ENCODE measurements at places on chromosomes 16 and 17. TPM values are rescaled to one million over a fixed set of nuclear protein-coding genes. Genes with fewer than 3 reads are reported as not detected.
A peak's percentile ranks its signal among the peaks of the same experiment; 100 is the strongest.

Gene KRT16
- not detected for polyA plus RNA-seq

Gene ZNF652
- polyA plus RNA-seq: 22.2 TPM

Gene KRTAP9-4
- not detected for polyA plus RNA-seq

Gene NPLOC4
- polyA plus RNA-seq: 49.1 TPM

Gene TNP2
- not detected for polyA plus RNA-seq

Gene CLEC19A
- not detected for polyA plus RNA-seq

Gene HNF1B
- not detected for polyA plus RNA-seq

Gene ALOX15B
- polyA plus RNA-seq: 0.37 TPM

Gene CCL7
- not detected for polyA plus RNA-seq

GRCh38 chr16:65728167-65728566 is 606.3 kb upstream of the CDH11 start:
- no peak for DNase-seq

DNA sequence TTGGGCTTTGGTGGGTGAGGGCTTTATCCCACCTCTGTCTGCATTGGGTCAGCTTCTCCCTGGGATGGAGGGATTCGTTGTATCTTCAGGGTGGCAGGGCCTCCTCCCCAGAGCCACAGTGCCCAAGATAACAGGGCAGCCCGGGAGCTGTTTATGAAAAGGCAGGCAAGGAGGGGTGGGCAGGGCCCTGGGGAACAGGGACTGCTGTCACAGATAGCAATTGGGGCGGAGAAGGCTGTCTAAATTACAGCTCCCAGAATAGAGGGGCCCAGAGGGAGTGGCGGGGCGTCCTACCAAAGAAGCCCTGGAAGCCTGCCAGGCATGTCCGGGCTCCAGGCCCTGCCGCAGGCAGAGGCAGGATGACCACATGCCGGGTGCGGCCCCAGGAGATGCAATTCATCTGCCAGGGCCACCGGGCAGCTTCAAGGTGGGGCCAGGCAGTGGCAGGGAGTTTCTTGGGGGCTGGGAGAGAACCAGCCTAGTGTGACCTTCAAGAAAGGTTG is 18.8 kb upstream of the PHOSPHO1 start:
- DNase-seq: peak; percentile 48

- DNase-seq: peak; percentile 27
These were observed 181.2 kb upstream of the COX10 start for GRCh38 chr17:13888056-13888609.

DNA sequence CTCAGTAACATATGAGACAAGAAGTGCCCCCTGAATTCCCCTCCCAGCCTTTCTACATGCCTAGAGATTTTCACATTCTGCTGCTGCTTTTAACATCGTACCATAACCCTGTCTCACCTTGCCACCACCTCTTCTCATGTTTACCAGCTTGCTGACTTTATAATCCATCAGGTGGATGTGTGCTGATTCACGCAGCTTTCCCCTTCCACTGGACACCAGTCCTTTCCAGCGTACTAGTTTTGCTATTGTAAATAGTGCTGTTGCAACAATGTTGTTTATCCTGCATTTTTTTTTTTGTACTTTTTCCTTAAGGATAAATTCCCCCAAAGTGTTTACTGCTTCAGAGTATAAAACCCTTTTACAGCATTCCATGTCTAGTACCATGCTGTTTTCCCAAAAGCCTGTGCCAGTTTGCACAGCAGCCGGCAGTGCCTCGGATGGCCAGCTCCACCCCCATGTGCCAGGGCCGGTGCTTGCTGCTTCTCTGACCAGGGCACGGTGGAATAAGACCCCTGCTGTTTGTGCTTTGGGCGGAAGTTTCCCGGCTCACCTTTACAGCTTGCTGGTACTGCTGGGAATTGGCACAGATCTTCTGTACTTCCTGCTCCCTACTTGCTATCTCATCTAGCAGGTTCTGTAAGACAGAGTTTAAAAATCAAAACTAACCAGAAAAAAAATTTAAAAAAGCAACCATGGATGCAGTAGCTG is 41.3 kb downstream of the UBN1 start:
- no peak for DNase-seq

DNA sequence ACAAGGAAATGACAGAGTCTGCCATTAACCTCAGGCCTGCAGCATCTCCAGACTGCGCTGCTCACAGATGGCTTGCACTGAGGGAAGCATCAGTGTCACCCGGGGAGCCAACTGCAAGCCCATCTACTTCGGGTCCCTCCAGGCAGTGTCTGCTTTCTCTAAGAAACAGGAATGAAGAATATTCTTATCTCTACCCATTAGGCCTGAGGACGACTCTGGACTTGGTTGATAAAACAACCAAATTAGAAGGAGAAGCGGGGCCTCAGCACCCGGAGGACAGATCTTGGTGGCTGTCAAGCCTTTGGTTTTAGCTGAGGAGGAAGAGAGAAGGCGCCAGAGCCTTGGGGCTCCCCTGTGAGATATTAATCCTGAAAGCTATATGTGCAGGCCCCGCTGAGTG is 19.5 kb upstream of the MGAT5B start:
- DNase-seq: no peak

- peak; percentile 80 for DNase-seq
These were observed 65.2 kb downstream of the CYTH1 start for GRCh38 chr17:78716814-78717393.

DNA sequence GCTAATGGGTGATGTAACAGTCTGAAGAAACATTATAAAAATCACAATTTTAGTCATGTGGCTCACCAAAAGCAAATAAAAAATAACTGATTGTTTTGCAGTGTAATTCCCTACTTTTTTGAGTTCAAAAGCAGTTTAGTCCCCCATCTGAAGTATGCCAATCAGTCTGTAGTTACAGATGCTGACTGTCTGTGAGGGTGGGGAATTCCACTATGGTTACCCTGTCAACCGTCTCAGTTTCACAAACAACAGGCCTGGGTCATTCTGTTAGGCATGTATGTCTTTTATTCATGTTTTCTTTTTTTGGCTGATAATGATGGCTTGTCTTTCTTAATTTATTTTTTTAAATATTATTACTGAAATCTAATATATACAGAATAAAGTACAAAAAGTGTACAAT is 69.3 kb downstream of the STXBP4 start:
- DNase-seq: no peak

DNA sequence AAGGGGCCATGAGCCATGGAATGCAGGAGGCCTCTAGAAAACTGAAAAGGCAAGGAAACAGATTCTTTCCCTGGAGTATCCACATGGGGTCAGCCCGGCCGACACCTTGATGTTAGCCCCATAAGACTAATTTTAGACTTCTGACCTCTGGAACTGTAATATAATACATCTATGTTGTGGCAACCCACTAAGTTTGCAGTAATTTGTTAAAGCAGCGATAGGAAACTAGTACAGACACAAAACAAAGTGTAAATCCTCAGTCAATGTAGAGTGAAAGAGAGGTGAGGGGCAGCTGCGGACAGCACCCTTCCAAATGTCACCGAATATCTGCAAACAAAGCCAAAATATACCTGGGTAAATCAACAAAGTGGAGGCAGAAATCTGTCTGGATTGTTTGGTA is 7.2 kb upstream of the SIAH1 start:
- no peak for DNase-seq

DNA sequence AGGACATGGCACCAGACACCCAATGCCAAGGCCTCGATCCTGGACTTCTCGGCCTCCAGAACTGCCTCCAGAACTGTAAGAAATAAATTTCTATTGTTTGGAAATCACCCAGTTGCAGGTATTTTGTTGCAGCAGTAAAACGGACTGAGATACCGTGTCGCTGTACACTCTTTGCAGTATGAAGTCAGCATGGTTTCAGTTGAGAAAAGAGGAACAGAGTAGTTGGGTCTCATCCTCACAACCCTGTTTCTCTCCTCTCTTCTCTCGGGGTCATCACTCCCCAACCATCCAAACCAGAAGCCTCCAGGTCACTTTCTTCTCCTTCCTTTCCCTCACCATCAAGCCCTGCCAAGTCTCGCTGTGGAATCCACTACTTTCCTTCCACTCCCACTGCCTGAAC is 77.8 kb downstream of the ADCY9 start:
- no peak for DNase-seq

DNA sequence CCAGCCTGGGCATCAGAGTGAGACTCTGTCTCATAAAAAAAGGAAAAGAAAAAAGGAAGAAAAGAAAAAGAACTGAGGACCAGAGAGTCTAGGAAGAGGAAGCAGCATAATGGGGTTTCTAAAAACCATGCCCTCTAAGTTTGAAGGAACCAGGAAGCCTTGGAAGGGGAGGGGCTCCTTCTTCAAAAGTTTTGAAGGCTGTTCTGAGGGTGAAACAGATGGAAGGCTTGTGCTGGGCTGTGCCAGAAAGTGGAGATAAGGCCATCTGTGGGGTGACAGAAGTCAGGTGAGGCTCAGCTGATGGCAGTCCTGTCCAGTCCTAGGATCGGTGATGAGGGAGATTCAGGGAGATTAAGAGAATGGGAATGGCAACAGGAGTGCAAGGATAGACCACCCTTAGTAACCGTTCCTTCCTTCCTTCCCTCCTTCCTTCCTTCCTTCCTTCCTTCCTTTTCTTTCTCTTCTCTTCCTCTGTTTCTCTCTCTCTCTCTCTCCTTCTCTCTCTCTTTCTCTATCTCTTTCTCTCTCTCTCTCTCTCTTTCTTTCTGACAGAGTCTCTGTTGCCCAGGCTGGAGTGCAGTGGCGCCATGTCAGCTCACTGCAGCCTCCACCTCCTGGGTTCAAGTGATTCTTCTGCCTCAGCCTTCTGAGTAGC is 182.6 kb downstream of the NTN1 start:
- DNase-seq: no peak

GRCh38 chr17:7849130-7849750 is 5.6 kb upstream of the TMEM88 start:
- DNase-seq: no peak

GRCh38 chr16:46918905-46919792 is 35.0 kb downstream of the GPT2 start:
- DNase-seq: no peak

GRCh38 chr16:4654964-4655590 is 30.5 kb downstream of the MGRN1 start:
- no peak for DNase-seq

GRCh38 chr16:74740795-74741304 is 33.8 kb downstream of the FA2H start:
- no peak for DNase-seq

- no peak for DNase-seq
These were observed 5.2 kb downstream of the NAGLU start for GRCh38 chr17:42541041-42541833.

DNA sequence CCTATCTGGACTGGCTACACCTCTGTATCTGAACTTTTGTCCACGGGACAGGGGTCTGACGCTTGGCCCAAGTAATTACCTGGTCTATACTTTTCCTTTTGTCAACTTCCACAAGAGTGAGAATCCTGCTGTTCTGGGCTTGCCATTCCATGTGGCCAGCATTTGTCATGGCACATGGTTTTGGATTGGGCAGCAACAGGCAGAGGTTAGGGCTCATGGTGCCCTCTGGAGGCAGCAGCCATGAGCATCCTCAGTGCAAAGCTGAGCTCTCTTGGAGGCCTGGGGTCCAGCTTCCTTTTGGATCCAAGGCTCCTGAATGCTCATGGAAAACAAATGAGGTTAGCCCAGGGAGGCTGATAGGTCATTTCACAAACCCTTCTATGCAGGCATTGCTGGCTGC is 7.5 kb upstream of the EDC4 start:
- no peak for DNase-seq

- DNase-seq: no peak
These were observed 394.5 kb upstream of the C16orf82 start for GRCh38 chr16:26672206-26672605.

GRCh38 chr16:75252946-75253911 is 1.8 kb upstream of the BCAR1 start:
- no peak for DNase-seq

- DNase-seq: no peak
These were observed 18.8 kb upstream of the ASGR2 start for GRCh38 chr17:7133424-7133823.

- no peak for DNase-seq
These were observed 106.2 kb downstream of the KCNJ12 start for GRCh38 chr17:21482189-21482865.

DNA sequence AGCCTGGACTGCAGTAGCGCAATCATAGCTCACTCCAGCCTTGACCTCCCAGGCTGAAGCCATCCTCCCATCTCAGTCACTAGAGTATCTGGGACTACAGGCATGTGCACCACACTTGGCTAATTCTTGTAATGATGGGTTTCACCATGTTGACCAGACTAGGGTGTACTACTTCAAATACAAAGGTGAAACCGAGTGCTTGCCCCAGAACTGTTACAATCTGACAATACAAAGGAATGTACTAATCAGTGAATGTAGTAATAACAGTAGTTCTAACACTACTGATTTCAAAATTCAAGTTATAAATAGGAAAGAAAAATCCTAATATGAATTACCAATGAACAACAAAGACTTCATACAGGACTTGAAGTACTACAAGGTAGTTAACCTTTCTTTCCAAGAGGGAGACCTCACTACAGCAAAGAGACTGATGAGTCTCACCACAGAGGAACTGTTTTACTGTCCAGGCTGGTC is 24.4 kb downstream of the CRK start:
- no peak for DNase-seq

DNA sequence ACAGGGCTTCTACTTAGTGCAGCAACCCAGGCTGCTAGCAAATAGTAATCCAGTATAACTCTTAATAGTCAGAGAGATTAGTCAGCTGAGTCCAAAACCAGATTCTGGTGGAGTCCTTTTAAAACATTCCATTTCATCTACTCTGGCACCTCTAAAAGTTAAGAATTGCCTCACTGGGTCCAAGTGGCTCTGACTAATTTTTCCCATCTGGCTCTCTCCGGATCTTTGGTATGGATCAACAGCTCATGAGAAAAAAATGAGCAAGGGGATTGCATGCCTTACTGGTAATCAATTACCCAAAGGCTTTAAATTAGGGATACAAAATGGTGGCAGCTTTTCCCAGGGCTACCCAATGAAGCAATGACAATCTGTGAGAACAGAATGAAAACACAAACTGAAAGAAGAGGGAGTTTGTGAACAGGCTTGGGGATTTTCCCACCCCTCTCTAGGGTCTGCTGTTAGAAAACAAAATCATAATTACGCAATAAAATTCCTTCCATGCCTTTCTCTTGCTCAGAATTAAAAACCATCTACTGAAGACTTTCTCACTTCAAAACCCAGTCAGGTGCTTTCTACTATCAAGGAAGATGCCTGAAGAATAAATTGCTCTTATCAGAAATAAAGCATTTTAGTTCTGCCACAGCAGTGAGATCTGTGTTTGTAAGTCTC is 84.6 kb upstream of the PMFBP1 start:
- DNase-seq: peak; percentile 69

- DNase-seq: peak; percentile 67
These were observed 111.6 kb upstream of the HAS3 start for GRCh38 chr16:68993885-68994284.

- DNase-seq: no peak
These were observed 42.5 kb upstream of the RASD1 start for GRCh38 chr17:17538417-17539391.
